ENCODE measurements at places on chromosomes 11 and 22.

- no peak for DNase-seq
Observed at GRCh38 chr11:119262668-119263351, 54.1 kb downstream of the MCAM start.

DNA sequence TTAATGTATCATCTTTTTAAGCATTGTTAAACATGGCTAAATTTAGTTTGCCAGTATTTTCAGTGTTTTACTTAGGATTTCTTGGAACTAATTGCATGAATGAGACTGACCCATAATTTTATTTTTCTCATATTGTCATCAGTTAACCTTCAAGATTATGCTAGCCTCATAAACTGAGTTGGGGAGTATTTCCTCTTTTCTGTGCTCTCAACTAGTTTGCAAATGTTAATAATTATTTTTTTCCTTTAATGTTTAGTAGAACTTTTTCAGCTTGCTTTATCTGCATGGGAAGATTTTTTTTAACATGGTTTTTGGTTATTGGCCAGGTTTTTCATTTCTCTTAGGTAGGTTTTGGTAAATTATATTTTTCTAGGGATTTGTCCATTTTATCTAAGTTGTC lies 235.4 kb upstream of the SESN3 start:
- no peak for DNase-seq

DNA sequence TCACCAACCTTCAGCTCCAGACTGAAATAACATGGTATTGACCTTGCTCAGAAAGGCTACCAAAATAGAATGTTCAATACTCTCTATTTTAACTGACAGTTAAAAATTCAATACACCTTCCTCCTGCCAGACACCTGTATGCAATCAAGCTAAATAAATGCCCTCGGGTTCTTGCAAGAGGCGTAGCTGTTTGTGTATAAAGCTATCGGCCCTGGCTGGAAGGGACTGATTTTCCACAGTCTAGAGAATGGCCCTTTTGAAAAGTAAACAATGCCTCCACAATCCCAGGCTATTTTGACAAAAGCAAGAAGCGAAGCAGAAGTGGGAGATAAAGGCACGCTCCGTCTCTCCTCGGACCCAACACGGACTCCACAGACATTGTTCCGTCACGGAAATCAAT lies 791.2 kb downstream of the BRD1 start:
- no peak for DNase-seq

DNA sequence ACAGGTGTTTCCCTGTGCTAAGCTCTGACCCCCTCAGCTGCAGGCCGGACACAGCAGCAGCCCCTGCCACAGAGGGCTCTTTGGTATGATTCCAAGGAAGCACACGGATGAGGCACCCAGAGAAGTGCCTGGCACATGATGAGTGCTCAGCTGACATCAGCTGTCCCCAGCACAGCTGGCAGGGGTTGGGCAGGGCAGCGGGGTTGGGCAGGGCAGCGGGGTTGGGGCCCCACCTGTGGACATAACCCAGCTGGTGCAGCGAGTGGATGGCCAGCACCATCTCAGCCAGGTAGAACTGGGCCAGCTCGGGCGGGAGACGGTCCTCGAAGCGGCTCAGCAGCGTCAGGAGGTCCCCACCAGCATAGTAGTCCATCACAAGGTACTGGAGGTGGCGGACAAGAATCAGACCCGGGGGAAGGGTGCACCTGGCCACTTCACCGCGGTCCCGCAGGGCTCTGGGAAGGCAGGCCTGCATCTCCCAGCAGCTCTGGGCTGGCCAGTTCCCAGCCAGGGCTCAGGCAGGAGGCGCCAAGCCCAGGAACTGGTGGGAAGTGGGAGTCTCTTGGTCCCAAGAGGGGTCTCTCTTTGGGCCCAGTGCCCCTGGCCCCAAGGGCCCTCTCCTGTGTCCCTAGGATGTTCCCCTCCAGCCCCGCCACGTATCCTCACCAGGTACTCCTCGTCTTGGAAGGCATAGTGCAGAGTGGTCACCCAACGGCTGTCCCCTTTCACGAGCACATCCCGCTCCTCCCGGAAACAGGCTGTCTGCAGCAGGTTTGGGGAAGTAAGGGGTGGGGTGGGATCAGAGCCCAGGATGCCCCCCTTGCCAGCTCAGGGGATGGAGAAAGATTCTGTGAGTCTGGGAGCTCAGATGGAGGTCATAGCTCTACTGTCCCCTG lies 4.3 kb downstream of the CDC42BPG start:
- DNase-seq: no peak

- DNase-seq: no peak
Observed at GRCh38 chr11:118050208-118050891, 26.5 kb upstream of the TMPRSS4 start.

- no peak for DNase-seq
Observed at GRCh38 chr11:61037441-61038093, 64.7 kb upstream of the CD5 start.

DNA sequence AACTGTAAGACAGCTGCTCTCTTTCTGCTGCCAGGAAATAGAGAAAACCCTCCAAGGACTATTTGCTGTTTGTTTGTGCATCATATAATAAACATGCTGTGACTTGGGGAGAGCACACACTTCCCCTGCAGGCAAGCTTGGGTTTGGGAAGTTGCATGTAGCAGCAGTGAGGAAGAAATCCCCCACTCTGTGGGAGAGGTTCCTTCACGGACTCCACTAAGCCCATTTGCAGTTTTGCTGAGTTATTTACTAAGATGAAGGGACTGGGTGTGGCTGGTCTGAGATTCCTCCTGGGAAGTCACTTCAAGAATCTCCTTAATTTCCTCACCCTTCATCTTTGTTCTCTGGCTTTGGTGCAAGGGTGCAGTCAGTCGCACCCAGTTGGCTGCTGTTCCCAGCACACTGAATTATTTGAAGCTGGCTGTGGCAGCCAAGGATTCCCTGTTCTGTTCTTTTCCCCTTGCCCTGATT lies 104.9 kb downstream of the ARFGAP2 start:
- DNase-seq: no peak

DNA sequence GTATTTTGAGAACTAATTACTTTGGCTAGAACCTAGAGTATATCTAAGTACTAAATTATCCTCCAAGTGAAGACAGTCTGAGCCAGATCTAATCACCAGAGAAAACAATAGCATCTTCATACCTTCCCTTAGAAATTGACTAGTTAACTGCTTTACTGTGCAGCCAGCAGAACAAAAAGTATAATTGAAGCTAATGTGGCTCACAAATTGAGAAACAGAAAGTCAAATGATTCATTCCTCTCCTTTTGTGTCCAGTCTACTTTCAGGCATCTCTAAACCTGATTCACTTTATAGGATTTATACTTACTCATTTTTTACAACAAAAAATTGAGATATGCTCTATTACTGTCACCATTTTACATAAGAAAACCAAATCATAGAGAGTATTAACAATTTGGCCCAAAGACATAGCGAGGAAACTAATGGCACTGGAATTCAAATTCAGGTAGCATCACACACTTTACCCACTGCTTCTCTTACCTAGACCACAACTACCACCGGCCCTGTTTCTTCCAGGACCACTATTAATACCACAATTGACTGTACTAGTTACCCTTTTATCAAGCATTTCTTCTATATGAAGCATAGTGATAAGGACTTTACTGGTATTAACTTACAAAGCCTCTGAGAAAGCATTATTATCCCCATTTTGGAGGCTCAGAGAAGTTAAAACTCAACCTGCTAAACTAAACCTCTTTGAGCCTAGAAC lies 1402.6 kb upstream of the TENM4 start:
- DNase-seq: no peak

- DNase-seq: no peak
Observed at GRCh38 chr11:104946907-104947306, 21.5 kb downstream of the CASP4 start.
